Progenitor cell of endocrine pancreas (in vitro differentiated cells): ENCODE measurements at places on chromosomes 3 and 15.
A peak's percentile ranks its signal among the peaks of the same experiment; 100 is the strongest.

GRCh38 chr3:184405075-184406030 lies 25.5 kb downstream of the CHRD start:
- DNase-seq, result no peak

DNA sequence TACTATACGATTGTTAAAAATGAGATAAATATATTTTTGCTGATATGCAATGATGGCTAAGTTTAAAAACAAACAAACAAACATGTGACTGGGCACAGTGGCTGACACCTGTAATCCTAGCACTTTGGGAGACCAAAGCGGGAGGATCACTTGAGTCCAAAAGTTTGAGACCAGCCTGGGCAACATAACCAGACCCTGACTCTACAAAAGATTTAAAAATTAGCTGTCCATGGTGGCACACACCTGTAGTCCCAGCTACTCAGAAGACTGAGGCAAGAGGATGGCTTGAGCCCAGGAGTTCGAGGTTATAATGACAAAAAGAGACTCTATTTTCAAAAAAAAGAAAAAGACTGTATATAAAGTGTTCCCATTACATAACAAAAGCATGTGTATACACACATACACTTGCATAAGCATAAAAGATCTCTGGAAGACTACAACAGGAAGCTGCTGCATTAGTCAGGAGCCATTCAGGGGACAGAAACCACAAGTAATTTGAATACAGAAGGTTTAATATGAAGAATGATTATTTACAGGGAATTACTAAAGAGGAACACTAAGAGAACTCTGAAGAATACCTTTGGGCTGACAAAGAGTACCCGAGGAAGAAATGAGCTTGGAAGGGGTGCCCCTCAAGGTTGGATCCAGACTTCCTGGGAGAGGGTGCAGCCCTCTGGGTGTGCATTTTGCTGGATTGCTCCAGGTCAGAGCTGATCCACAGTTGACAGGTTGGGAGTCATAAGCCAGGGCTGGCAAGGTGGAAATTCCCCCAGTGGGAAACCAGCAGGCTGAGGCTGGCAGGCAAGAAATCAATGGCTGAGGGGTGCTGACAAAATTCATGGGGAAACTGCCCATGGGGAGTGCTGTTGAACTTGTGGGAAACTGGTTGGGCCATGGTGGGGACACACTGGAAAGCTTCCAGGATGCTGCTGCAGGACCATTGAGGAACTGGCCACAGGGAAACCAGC lies 9.3 kb upstream of the TM4SF18 start:
- no peak for DNase-seq

GRCh38 chr3:32398531-32398930 lies 6.9 kb downstream of the CMTM7 start:
- DNase-seq, result no peak

DNA sequence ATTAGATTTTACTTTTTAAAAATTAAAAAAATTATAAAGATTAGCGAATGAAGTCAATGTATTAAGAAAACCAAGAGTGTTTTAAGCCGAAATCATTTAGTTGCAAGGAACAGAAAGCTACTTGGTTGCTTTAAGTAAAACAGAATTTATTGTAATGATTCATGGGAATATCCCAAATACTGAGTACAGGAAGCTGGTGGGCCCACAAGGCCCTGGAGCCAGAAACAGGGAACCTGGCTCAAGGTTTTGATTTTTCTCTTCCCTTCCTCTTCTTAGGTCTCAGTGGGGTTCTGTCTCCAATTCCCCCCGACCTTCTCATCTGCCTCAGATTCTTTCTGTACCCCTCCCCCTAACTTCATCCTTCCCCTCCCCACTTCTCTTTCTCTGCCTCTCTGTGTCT lies 229.0 kb downstream of the TLE3 start:
- no peak for DNase-seq

DNA sequence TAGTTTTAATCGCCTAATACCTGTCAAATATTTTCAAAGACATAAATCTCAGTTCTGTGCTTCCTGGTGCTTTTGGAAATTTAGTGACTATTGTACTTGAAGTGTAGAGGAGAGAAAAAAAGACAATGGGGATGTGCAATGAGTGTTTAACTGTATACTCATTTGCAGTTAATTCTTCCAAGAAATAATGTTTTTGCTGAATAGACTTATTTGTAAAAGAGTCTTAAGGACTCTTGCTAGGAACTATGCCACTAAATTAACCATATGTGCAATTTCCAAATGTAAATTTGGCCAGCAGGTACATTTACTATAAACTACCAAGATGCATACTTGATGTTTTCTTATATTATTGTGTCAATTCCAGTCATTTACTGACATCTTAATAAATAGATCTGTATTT lies 2.0 kb downstream of the CHMP2B start:
- DNase-seq, result no peak

DNA sequence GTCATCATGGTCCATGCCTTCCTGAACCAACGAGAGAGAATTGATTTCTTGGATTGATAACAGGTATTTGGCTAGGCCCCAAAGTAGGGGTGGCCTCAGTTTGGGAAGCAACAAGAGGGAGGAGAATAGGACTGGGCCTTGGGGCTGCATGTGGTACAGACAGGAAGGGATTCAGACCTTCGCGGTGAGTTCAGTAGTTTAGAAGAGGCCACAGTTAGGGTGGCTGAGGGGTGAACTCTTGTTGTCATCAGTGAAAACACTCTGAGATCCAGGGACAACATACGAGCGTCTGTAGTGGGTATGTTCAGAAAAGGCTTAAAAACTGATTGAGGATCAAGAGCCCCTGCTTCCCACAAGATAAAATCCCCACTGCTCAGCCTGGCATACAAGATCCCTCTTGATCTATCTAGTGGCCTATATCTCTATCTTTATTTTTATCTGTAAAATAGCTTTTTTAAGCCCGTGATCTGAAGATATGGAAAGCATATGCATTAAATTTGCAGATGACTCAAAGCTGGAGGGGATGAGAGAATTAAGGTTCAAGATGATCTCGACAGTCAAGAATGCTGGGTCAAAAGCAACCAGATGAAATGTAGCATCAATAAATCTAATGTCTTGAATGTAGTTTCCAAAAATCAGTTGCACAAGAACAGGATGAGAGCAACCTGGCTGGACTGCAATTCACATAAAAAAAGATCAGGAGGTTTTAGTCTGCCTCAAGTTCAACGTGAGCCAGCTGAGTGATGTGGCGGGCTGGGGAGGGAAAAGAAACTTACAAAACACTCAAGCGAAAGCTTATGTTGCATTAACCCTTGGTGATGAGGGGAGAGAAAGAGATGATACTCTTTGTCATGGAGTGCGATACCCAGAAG lies 221.1 kb upstream of the TLE3 start:
- no peak for DNase-seq

DNA sequence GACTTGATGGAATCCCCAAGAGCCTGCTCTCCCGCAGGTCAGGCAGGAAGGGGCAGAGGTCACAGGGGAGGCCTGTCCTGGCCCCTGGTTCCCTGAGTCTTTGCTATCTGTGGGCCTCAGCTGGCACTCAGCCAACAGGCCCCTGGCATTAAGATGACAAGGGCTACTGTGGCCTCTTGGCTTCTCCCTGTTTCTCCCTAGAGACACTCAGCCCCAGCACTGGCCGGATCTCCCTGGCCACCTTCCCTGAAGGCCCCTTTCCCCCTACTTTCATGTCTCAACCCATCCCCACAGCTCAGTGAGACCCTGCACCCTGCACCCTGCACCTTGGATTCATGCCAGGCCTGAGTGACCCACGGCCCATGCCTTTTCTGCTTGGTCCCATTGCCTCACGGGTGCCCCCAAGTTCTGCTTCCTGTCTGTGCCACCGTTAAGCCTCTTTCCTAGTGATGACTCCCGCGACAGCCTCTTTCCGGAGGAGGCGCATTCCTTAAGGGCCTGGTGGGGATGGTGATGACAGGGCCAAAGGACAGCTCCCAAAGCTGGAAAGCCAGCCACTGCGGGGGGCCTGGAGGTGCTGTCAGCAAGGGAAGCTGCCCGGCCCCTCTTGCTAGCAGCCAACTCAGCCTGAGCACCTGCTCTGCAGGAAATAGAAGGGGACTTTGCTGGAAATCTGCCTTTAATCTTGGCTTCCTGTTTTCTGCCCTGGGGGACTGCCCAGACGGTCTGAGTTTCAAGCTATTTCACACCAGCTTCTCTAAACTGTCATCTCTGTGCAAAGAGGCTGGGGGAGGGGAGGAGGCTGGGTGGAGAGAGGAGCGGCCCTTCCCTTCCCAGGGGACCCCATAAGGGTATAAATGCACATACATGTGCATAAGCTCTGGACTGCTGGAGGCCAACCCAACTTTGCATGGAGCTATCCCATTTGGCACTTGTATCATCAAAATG lies 4.8 kb upstream of the CSK start:
- no peak for DNase-seq

DNA sequence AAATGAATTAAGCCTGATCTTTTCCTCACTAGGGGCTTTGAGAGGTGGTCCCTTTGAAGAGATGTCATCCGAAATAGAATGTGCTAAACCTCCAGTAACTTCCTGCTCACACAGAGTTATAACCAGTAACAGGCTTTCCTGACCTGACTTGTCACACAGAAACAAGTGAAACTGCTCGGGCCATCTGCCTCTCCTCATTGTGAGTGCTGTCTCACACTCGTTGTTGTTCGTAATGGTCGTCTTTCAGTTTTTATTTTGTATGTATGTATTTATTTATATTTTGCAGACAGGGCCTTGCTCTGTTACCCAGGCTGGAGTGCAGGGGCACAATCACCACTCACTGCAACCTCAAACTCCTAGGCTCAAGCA lies 24.0 kb downstream of the ACSBG1 start:
- peak; percentile 1 for DNase-seq
